ENCODE measurements at places on chromosomes 16 and 17.

- no peak for DNase-seq
Observed at GRCh38 chr17:73292031-73292531, 19.7 kb downstream of the CDC42EP4 start.

GRCh38 chr17:63989622-63990345 lies 8.4 kb upstream of the PRR29 start:
- DNase-seq: no peak

- DNase-seq: no peak
Observed at GRCh38 chr17:29149431-29150064, 30.6 kb downstream of the MYO18A start.

- DNase-seq: no peak
Observed at GRCh38 chr17:39231091-39231561, 5.4 kb upstream of the STAC2 start.

DNA sequence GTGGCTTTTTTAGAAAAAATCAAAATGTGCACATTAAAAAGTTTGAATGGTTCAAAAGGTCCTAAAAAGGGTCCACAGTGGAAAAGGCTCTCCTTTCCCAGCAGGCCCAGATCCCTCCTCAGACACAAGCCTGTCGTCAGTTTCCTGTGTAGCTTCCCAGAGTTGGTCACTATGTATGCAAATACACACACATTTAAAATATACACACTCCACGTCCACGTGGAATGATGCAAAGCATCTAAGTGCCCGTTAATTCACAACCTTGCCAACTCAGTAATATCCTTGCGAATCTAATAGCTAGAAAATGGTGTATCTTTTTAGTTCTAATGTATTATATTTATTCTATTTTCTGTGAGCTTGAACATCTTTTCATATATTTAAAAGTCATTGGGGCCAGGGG lies 17.7 kb downstream of the NLRC5 start:
- no peak for DNase-seq

GRCh38 chr17:9249245-9249953 lies 228.1 kb downstream of the NTN1 start:
- no peak for DNase-seq

DNA sequence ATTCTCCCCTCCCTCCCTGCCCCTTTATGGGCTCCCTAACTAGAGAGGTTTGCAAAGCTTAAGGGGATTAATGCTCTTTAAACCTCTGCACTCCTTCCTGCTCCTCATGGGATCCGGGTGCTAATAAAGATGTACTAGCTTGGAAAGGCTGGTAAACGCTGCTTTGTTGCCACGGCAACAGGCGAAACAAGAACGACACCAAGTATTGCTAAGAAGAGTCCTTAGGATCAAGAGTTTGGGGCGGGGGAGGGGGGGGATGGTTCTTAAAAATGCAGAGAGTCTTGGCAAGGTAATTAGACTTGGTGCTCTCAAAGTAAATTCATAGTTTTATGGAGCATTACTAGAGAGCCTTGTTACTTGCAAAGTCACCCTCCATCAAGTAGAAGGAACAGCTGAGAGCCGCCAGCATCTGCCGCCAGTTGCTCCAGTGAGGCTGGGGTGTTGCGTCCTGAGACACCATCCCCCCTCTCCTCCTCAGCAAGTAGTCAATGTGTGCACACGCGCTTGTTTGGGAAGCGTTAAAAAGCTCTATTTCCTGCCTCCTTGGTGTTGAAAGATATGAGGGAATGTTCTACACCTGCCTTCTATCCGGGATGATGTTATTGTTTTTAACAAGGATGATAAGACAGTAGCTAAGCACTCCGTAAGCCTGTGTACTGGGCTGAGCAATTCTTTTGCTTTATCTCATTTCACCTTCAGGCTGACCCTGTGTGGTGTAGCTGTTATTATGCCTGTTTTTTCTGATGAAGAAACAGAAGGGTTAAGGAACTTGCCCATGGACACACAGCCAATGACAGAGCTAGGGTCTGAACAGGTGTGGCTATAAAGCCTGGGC lies 190.9 kb downstream of the CCDC182 start:
- DNase-seq: no peak

GRCh38 chr17:40551091-40551878 lies 14.0 kb downstream of the CCR7 start:
- peak; percentile 62 for DNase-seq

GRCh38 chr16:9868606-9869149 lies 313.6 kb downstream of the GRIN2A start:
- no peak for DNase-seq

DNA sequence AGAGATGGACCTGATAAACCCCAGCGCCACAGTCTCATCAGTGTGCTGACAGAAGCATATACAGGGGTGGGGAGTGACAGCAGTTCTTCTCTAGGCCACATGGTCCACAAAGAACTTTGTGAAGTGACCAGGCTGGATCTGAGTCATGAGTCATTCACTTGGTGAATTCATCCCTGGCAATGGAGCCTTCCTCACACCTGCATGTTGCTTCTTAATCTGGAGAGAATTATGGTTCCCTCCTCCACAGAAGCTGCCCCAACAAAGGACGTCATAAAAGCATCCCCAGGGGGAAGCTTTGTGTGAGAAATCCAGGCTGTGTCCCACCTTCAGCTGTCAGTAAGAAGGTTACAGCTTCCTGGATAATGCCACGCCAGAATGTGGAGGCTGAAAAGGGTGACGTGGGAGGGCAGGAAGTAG lies 215.6 kb upstream of the MAF start:
- DNase-seq: no peak

DNA sequence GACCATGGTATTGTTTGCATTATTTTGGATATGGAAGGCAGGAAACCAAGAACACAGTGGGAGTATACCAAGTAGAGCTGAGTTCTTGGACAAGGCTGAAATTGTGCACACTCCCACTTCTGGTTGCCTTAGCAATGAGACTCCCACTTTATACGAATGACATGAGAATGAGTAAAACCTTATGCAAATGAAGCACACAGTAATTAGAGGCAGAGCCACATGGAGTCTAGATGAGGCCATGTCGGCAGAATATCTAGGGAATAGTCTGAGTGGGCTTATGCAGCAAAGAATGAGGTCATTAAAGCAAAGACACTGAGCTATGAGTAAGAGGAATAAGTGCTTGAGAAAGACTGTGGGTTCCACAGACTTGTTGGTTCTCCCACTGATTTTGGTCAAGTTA lies 178.7 kb downstream of the GRIN2A start:
- DNase-seq: no peak

DNA sequence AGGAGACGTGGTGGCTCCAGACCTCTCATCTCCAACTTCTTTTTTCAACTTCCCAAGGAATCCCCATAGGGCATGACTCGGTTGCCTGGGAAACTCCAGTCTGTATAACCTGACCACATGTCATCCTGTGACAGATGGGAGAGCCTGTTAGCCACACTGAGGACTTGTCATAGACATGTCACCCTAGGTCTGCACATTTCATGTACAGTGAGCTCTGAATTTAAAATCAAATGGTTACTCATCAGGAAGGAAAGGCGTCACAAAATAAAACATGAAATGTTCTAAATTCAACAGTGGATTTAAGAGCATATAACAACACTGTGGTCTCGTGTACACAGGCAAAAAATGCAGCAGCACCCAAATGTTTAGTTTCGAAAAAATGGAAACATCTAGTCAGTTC lies 22.2 kb upstream of the ADAMTS18 start:
- no peak for DNase-seq

DNA sequence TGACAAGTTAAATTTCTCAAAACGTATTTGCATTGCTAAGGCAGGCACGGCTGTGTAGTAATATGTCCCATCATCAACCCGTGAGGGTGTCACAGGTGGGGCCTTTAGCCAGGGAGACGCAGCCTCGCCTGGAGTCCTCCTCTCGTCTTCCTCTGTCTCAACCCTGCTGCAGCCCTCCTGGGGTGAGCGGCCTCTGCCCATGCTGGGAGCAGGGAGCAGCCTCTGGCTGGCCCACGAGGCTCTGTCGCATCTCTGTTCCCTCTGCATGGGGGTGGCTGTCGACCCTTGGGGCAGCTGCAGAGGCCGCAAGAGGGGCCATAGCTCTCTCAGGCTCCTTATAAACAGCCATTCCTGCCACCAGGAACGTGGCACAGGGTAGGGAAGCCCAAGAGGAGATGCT lies 806 bp upstream of the SMIM5 start:
- no peak for DNase-seq

DNA sequence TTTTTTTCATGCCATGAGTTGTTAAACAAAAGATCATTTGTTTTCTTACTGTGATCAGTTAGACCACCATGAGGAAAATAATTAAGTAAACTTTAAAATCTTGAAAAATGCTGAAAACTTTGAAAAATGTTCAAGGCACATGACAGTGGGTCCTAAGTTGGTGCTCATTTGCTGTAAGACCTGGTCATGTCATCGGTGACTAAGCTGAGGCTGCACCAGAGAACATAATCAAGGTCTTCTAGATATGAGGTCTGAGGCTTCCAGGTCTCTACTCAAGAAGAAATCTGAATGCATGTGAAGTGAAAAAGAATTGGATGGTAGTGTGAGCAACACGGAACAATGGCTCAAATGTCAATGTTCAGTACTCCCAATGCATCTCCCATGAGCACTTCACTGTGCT lies 87.6 kb downstream of the CFDP1 start:
- no peak for DNase-seq

DNA sequence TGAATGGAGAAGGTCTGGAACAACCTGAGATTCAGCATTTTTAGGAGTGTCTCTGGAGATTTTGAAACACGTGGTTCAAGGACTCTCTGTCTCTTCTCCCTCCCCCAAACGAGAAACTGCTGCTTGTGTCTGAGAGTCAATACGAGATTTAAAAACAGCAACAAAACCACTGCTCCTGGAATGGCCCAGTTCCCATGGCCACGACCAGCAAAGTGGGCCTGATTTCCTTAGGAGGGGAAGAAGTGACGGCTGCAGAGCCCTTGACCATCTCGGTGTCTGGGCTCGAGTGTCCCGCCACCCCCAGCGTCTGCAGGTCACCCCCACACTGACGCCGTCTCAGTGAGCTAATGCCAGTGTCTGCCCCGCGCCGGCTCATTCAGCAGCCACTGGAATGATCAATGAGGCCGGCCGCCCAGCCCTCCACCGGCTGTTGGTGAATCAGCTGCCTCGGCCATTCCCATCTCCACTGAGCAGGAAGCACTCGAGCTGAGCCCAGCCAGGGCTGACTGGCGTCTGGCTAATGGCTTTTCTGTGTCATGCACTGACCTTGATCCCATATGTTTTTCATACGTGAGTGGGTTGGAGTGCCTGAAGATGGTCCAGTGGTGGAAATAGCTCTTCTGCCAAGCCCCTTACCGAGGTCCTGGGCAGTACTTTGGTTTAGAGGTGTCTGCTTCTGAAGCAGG lies 151.8 kb downstream of the PITPNC1 start:
- DNase-seq: no peak
